Neural crest cell (in vitro differentiated cells): ENCODE measurements at places on chromosomes 12 and 14.

DNA sequence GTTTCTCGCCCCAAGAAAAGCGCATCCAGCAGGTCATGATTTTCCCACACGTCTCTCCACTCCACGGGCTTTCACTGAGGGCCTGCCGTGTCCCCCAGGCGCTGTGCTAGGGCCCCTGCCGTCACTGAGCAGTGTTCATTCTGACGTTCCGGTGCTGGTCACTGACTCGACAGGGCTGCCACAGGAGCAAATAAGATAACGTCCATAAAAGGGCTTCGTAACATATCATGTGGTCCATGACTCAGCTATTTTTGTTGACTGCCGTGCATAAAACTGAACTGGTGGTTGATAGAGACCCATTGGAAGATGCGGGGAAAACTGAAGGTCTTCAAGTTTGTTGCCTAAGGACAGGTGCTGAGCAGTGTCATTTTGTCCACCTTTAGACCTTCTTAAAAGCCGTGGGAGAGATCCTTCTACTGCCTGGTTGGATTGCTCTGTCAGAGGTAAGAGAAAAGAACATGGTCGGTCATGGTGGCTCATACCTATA is 46.3 kb downstream of the ADGRD1 start:
- DNase-seq: no peak

GRCh38 chr14:32018391-32019092 is 58.6 kb upstream of the ARHGAP5 start:
- no peak for DNase-seq

- no peak for DNase-seq
Measured at GRCh38 chr14:99506276-99506675, 25.1 kb downstream of the CCNK start.

GRCh38 chr14:38866461-38866860 is 236.6 kb downstream of the SEC23A start:
- no peak for DNase-seq

GRCh38 chr12:57237596-57237931 is 8.1 kb downstream of the SHMT2 start:
- DNase-seq: no peak

GRCh38 chr12:57118711-57119271 is 7.6 kb upstream of the STAT6 start:
- no peak for DNase-seq

DNA sequence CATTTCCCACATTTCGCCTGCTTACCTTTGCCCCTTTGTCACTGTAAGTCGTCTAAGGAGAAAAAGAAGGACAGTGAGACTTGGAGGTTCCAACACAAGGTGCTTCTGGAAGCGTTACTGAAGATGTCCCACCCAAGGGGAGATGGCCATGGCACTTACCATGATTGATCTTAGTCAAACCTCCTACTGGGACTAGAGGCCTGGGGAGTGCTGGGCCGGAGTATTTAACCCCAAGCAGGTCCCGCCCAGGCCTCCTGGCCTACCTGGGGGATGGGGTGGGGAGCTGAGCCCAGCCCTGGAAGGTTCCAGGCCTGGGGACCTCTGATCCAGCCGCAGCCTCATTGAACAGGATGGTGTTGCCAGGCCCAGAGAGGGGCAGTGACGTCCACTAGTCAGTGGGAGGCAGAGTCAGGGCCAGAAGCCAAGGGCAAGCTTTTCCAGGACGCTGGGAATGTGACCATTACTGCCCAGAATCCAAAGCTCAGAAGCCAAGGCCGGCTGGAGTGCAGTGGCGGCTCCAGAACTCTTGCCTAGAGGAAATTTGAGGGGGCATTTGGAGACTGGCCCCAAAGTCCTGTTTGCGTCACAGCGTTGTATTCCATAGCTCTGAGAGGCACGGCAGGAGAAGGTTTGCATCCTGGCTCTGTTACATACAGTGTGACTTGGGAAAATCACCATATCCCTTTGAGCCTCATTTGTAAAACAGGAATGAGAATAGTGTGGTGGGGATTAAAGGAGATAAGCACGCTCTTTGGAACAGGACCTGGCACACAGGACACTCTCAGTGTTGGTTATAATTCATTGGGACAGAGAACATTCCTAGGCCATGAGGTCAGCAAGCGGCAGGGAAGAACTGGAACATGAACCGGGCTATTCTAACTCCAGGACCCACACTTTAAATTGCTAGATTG is at the start of gene HPD:
TSS of gene HPD (minus strand) at position 198 of the 911 bp plus-strand sequence. CDS start at position 162, 36 bp downstream.
- no peak for DNase-seq

GRCh38 chr14:67971627-67972625 is 152.3 kb downstream of the RAD51B start:
- no peak for DNase-seq
